ENCODE measurements at places on chromosomes 16 and 17.

- H3K36me3 ChIP-seq: peaks cover 5% of the 10 kb centered on the region
- H3K4me1 ChIP-seq: no peaks in the 10 kb centered on the region
- H3K4me3 ChIP-seq: no peak overlapping the region
- H3K27me3 ChIP-seq: no peaks in the 10 kb centered on the region
- no peak for DNase-seq
These were observed 87.6 kb downstream of the USP31 start for GRCh38 chr16:23061669-23062068.

DNA sequence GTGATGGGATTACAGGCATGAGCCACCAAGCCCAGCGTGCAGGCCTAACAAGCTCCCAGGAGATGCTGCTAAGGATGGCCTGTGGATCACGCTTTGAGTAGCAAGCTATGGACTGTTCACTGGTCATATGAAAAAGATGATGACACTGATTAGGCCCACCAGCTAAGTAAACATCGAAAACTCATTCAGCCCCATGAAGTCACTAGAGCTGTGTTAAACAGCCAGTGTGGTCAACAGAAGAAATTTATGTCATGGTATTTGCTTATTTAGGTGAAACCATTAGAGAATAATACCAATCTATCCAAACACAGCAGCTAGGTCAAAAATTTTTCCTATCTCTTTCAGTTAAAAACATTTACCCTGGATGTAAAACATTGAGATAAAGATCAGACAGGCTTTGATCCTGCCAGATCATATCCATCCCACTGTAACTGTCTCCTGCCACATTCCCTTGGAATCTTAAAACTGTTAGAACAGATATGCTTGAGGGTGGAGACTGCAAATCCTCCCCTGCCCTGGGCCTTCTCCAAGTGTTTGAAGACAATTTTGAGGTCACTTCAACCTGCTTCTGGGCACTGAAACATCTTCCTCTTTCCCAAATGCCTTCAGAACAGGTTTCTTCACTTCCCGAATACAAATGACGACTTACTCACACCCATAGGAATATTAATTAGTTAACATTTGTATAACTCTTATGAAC, 30.9 kb downstream of the HOXB1 start:
- H3K27me3 ChIP-seq: peaks cover 64% of the 10 kb centered on the region
- no peak overlapping the region for H3K27ac ChIP-seq
- peaks cover 27% of the 10 kb centered on the region for H3K4me1 ChIP-seq
- H3K4me3 ChIP-seq: no peak overlapping the region
- H3K36me3 ChIP-seq: no peaks in the 10 kb centered on the region

GRCh38 chr17:44210342-44211192, 8.9 kb downstream of the UBTF start:
- H3K4me1 ChIP-seq: no peaks in the 10 kb centered on the region
- no peaks in the 10 kb centered on the region for H3K27me3 ChIP-seq
- DNase-seq: peak; percentile 99
- H3K4me3 ChIP-seq: no peak overlapping the region
- peak overlapping the region; percentile 49 for H3K27ac ChIP-seq
- peaks cover 77% of the 10 kb centered on the region for H3K36me3 ChIP-seq

DNA sequence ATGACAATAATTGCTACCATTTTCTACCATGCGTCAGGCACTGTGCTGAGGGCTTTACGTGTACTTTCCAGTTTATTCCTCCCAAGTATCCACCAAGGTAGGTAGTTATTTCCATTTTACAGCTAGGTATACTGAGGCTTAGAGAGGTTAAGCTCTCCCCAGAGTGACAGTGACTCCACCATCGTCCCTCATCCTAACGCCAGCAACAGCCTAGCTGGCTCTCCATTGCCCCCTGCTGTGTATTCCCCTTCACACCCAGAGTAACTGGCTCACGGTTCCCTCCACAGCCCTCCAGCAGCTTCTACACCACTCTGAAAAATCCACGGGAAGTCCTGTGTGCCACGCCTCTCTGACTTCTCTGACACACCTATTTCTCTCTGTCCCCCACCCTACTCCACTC, 7.1 kb upstream of the ASGR1 start:
- peak; percentile 62 for DNase-seq
- peaks cover 2% of the 10 kb centered on the region for H3K4me1 ChIP-seq
- H3K36me3 ChIP-seq: no peaks in the 10 kb centered on the region

GRCh38 chr17:63956296-63956920, 16.3 kb downstream of the SCN4A start:
- H3K4me3 ChIP-seq: no peak overlapping the region
- H3K27me3 ChIP-seq: peaks cover 15% of the 10 kb centered on the region
- no peak for DNase-seq
- no peak overlapping the region for H3K27ac ChIP-seq

GRCh38 chr17:39197380-39198185, at the start of gene CACNB1:
CACNB1 (minus strand) TSS chr17:39197669; CDS start chr17:39197495, 174 bp downstream.
- no peak within 1 kb of the TSS for H3K27ac ChIP-seq
- H3K36me3 ChIP-seq: peaks cover 30% of the 10 kb centered on the region
- DNase-seq: peak; percentile 98
- no peaks in the 10 kb centered on the region for H3K4me1 ChIP-seq

GRCh38 chr16:69618307-69618706, 52.5 kb downstream of the NFAT5 start:
- H3K36me3 ChIP-seq: peaks cover 7% of the 10 kb centered on the region
- H3K4me3 ChIP-seq: no peak overlapping the region
- DNase-seq: no peak
- H3K27me3 ChIP-seq: no peaks in the 10 kb centered on the region

DNA sequence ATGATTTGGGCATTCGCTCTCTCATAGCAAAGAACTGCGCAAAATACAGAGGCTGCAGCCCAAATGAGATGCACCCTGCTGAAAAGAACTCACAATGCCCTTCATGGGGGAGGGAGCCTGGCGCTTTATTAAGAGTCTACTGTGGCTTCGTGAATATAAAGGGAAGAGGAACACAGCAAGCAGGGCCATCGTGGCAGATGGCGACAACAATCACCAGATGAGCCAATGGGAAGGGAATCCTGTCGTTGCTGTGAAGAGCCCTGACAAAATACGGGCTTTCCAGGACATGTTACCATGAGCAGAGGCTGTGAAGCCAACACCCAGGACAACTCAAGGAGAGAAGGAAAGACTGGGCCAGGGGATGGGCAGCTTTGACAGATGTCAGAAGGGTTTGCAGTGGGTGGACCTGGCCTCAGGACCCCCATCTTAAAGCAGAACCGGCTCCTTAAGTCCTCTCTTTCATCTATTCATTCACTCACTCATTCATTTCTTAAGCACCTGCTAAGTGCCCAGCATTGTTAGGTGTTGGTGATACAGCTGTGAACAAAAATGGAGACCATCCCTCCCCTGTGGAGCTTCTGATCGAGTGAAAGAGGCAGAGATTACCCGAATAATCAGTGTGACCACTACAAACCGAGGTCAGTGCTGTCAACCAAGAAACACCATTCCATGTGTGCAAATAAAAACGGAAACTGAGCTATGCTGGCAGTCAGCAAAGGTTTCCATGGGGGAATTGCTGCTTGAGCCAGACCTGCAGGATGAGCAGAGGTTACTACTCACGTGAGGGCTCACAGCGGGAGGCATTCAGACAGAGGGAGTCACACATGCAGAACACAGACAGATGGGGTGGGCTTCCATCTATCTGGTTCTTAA, 125.8 kb downstream of the DYNLRB2 start:
- DNase-seq: peak; percentile 88
- H3K27me3 ChIP-seq: peaks cover 45% of the 10 kb centered on the region
- H3K4me1 ChIP-seq: peaks cover 16% of the 10 kb centered on the region
- no peaks in the 10 kb centered on the region for H3K36me3 ChIP-seq
- no peak overlapping the region for H3K4me3 ChIP-seq

GRCh38 chr17:62716834-62717588, 89.5 kb downstream of the MRC2 start:
- H3K36me3 ChIP-seq: no peaks in the 10 kb centered on the region
- H3K4me1 ChIP-seq: no peaks in the 10 kb centered on the region
- no peak overlapping the region for H3K4me3 ChIP-seq

GRCh38 chr16:12685806-12686205, 117.9 kb downstream of the CPPED1 start:
- no peaks in the 10 kb centered on the region for H3K27me3 ChIP-seq
- H3K4me3 ChIP-seq: no peak overlapping the region
- H3K4me1 ChIP-seq: no peaks in the 10 kb centered on the region
- H3K36me3 ChIP-seq: peaks cover 3% of the 10 kb centered on the region

All from endodermal cell (in vitro differentiated cells).